ENCODE measurements at places on chromosomes 2 and 18. TPM values are rescaled to one million over a fixed set of nuclear protein-coding genes. Genes with fewer than 3 reads are reported as not detected.

- DNase-seq, result peak; percentile 66
These were observed 246.0 kb downstream of the LDLRAD4 start for GRCh38 chr18:13464432-13465123.

CSRNP3 gene
- 10.4 TPM for total RNA-seq

GRCh38 chr2:37721201-37721560, 49.7 kb upstream of the CDC42EP3 start:
- DNase-seq, result no peak

GRCh38 chr2:241339839-241340630, 16.1 kb upstream of the FARP2 start:
- DNase-seq, result no peak

SLC14A1 gene
- 15.2 TPM for total RNA-seq

DNA sequence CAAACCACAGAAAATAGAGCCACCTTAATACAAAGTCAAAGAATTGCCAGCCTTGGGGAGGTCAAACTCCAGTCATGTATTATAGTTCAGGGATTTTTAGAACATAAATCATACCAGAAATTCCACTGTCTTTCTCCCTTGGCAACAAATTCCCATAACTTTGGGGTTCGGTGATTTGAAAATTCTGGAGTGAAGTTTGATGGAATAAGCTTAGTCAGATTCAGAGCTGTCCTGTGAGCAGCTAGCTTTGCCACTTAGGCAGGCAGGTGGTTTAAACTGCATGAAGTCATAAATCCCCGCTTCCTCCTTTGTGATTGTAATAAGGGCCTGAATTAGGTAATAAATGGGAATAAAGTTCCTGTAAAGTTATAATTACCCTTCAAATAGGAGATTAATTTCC, 457.0 kb upstream of the HNMT start:
- DNase-seq, result no peak

DNA sequence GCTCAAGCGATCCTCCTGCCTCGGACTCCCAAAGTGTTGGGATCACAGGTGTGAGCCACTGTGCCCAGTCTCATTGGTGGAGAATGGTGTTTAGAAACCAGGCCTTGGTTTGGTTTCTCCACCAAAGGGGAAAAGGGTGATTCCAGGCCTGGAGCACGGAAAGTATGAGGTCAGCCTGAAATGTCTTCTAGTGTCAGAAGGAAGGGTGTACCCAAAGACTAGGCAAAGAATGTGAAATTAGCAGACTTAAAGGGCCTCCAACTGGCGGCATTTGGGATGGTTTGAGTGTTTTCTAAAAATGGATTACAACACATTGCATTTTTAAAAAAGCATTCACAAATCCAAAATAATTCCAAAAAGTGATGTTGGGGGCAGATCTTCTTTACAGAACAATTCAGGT, 139.6 kb downstream of the SH3BP4 start:
- DNase-seq, result no peak

GRCh38 chr2:205930209-205930608, 155.8 kb downstream of the INO80D start:
- peak; percentile 57 for DNase-seq

DNA sequence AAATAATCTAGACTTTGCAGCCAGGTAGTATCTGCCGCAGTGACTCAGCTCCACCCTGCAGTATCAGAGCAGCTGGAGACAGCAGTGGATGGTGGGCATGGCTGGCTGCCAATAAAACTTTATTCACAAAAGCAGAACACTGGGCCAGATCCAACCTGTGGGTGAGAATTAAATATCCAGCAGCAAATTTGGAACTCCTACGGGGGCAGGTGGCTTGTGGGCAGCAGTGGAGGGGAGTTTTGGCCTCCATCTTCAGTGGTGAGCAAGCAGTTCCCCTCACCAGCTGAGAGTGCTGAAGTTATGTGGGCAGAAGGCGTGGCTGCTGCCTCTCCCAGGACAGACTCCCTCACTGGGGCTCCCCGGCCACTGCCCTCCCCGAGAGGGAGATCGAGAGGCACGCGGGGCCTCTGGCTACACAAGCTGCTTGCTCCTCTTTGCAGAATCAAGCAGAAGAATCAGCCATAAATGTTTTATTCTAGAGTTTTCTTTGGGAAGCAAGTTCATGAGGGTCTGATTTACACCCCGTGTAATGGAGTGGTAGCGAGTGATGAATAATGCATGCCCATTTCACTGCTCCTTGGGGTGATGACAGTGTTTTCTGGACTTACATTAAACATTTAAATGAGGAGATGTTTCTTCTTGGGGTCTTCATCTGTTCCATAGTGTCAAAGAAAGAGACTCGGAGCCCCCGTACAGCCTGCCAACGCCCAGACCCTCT, 204.3 kb downstream of the SEPTIN10 start:
- DNase-seq, result no peak

ADAM23 gene
- total RNA-seq, result 3.4 TPM

RAB6D gene
- 3.6 TPM for total RNA-seq

DNA sequence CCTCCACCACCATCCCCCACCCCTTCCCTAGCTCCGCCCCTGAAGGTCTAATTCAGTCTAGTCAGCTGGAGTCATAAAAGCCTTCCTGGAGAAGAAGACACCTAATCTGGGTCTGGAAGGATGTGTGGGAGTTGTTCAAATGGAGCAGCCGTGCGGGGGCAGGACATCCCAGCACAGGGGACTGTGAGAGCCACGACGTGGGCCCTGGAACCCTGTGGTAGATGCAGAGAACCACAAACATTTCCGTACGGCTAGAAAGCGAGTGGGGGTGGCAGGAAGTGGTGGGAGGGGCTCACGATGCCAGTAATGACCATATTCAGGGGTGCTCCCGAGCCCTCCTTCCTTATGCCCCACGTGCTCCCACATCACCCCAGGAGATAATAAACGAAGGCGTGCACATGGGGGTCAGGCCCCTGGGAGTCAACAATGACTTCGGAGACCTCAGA, 20.9 kb upstream of the COL6A3 start:
- DNase-seq, result peak; percentile 53

NR4A2 gene
- 2.2 TPM for total RNA-seq

SPHKAP gene
- 2.6 TPM for total RNA-seq

DNA sequence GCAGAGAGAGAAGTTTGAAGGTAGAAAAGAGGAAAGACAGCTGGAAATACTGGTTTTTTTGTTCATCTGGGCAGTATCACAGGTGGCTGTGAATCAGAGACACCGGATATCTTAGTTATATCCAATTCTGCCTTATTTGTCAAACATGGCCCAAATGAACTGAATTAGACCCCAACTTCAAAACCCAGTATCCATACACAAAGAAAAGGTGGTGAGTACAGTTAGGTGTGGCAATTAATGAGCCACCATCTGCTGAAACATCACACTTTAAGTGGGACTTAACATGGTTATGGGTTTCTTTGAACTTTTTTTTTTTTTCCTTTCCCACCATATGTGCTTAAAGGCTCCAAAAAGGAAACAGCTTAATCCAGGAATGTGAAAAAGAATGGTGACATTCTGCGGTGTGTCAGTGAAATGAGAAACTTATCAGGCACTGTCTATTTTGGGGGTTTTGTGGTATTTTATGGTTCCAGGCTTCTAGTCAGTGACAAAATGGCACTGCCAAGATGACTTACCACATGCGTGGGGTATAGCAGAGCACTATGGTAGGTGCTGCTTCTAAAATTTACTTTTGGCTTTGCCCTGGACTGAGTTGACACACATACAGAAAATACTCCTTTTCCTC, 5.0 kb upstream of the TMEM178A start:
- DNase-seq, result peak; percentile 20

NFATC1 gene
- total RNA-seq, result 50.8 TPM

TUBA3D gene
- total RNA-seq, result 5.3 TPM

DNA sequence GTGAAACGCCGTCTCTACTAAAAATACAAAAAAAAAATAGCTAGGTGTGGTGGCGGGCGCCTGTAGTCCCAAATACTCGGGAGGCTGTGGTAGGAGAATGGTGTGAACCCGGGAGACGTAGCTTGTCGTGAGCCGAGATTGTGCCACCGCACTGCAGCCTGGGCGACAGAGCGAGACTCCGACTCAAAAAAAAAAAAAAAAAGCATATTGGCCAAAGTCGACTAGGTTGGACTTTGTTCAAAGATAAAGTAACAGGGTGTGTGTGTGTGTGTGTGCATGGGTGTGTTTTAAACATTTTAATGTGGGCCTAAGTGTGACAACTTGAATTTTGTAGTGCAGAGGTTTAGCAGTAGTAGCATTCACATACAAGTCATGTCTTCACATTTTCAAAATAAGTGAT, 11.7 kb downstream of the GEMIN6 start:
- DNase-seq, result no peak

- no peak for DNase-seq
These were observed 6.7 kb downstream of the WDR43 start for GRCh38 chr2:28901202-28901601.

SLC39A6 gene
- total RNA-seq, result 86.9 TPM

ARHGEF4 gene
- 8.9 TPM for total RNA-seq

FAM117B gene
- total RNA-seq, result 5.8 TPM

ALK gene
- 1.2 TPM for total RNA-seq

DNA sequence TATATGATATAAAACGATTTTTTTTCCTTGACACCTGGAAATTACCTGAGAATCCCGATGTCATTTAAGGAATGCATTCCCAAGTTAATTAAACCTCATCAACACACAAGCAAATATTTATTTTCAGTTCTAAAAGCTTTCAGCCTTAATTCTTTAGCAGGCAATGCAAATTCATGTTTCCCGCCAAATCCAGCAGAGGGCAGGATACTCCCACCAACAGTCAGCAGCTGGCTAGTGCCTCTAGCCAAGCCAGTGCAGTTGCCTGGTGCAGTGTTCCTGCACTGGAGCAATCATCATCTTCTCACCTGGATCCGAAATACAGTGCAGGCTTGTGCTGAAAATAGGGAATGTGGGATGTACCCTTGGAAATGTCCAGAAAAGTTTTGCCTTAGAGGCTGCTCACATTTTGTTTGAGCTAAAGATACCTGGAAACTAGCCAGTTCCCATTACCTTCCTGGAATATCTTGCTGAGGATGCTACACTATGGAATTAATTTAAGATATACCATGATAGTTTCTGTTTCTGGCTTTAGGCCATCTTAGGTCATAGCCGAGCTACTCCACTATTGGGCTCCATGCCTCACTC, 48.4 kb upstream of the CYTIP start:
- peak; percentile 59 for DNase-seq

DNA sequence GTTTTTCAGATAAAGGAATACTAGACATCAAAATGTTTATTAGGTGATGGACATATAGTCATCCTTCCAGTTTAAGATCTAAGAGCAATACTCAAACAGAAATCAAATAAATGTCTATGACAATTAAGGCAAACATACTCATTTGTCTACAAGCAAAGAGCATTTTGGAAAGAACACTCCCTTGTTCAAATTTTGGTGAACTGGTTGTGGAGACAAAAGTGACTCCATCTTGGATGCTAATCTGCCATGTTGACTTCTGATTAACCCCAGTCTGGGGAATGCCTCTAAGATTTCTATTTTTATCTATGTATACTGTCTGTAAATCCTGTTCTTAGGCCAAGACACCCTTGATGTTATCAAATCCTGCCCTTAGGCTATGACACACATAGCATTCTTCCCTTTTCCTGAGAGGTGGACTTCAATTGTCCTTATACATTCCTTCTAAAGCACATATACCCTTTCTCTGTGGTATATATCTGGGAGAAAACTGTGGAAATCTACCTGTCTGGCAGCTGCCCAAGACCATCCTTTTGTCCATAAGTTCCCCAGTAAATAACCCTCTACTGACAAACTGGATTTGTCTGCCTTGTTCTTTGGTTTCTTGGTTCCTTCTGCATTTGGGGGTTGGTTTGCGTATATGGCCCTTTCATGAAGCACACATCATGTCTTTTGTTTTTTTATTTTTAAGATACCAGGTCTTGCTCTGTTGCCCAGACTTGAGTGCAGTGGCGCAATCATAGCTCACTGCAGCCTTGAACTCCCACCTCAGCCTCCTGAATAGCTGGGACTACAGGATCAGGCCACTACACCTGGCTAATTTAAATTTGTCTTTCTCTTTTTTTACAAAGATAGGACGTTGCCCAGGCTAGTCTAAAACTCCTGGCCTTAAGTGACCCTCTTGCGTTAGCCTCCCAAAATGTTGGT, 12.5 kb upstream of the PLEKHM3 start:
- DNase-seq, result no peak

DNA sequence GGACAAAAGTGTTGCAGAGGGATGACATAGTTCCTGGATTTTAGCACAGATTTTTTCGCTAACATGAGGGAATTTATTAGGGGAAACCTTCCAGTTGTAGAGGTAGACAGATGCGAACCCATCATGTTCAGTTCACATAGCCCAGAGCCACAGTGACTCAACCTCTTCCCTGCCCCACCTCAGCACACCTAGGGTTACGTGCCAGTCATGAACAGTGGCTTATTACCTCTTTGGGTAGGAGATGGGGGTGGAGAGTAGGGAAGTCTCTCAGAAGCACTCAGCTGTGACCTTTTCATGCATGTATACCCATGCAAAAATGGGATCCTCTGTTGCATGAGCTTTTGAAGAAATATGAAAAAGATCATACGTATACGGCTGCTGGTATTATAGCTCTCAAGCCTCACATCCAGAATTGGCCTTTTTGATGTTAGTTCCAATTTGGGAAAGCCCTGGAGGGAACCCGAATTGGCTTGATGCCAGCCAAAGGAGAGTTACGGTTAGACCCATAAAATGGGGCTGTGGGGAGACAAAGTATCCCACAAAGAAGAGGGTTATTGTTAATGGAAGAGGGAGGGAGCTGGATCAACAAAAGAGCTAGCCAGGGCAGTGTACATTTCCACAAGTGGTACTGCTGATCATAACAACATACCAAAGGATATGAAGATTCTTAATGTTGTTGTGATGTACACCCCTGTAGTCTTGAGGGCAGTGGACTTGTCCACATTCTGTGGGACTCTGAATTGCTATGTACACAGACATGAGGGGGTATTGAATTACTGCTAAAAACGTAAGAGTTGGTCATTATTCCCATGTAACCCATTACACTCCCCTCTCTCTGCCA, 4.9 kb downstream of the TANC1 start:
- DNase-seq, result no peak

DNA sequence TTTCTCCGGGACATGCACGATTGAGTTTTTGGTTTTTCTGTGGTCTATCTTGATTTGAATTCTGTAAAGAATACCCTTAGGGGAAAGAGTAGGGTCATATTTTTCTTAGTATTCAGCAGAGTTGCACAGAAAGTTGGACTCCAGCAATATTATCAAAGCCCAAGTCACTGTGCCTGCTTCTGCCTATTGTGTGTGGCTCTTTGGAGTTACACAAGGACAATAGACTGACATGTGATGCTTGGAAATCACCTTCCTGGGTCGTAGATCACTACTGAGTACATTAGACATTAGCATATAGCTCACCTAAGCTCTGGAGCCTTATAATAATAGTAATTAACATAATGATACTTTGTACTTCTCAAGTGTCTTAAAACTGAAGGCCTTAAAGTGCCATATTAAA, 238.8 kb upstream of the FOSL2 start:
- no peak for DNase-seq

DNA sequence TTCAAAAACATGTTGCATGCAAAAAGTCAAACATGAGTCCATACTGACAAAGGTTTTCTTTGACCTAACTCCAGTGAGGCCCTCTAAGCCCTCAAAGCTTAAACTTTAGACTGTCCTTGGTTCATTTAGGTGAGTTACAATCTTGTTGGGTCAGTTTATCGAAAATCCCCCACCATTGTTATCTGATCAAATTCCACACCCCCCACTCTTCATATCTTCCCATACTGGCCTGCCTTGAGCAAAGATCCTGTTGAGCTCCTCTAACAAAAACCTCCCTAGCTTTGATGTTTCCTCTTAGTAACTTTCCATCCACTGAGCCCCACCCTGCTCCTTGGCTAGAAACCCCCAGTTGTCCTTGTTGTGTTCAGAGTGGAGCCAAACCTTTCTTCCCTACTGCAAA, 193.7 kb downstream of the ARHGAP28 start:
- DNase-seq, result no peak

GRCh38 chr2:120620025-120620793, 115.5 kb upstream of the GLI2 start:
- peak; percentile 28 for DNase-seq

GRCh38 chr18:74066018-74066417, 81.6 kb downstream of the FBXO15 start:
- no peak for DNase-seq

All from umbilical cord (tissue), 2 donors.